ENCODE measurements at places on chromosomes 3 and 15.

DNA sequence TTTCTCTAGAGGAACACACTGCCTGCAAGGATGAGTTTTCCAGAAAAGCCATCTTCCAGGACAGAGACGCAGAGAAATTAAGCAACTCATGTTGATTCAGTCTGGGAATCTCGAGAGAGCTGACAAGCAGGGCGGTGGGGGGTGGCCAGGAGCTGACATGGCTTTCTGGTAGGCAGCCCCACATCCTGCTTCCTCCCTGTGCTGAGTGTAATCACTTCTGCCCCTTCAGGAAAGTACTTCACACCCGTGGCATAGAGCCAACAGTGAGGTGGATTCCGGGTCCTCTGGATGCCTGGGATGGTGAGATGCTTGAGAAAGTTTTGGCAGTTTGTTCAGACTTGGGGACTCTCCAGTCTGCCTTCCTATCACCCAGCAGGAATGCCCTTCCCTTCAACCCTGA is 221.1 kb downstream of the SLCO3A1 start:
- DNase-seq, result no peak

DNA sequence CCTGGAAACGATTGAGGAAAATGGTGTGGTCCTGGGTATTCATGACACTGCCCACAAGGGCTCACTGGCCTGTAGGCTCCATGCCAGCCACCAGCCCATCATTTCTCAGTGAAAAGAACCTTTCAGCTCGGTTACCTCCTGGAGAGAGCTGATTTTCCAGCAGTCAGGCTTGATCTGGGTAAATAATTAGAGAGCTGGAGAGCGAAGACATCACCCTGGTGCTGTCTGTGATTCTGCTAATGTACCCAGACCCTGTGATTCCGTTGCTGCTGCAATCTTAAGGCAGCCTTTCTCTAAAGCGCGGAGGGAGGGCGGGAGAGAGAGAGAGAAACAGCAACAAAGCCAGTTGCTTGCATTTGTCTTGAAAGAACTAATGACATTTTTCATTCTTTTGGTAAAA is 221.9 kb upstream of the TOPAZ1 start:
- no peak for DNase-seq

DNA sequence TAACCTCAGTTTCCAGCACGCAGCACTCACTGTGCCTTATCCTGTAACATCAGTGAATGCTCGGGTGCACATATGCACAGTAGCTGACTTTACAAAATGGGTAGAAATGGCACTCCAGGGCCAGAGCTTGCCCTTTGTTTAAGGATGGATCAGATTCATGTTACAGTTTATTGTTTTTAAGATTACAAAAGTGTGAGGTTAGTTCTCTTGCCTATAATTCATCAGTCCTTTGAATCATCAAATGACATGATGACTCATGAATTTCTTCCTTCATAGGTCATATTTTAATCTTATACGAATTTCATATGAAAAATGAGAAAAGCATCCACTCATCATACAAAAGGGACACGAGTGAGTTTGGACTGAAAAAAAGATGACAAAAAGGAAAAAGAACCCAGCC is 545.3 kb downstream of the GBE1 start:
- DNase-seq, result no peak

DNA sequence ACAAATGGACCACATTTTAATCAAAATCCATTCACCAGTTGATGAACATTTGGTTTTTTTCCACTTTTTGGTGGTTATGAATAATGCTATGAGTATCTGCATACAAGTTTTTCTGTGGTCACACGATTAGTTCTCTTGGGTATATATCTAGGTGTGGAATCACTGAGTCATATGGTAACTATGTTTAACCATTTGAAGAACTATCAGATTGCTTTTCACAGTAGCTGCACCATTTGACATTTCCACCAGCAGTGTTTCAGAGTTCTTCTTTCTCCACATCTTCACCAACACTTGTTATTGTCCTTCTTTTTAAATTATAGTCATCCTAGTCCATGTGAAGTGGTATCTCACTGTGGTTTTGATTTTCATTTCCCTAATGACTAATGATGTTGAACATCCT is 33.3 kb upstream of the ATG7 start:
- DNase-seq, result no peak

- no peak for DNase-seq
Measured at GRCh38 chr3:149917124-149917667, 53.5 kb downstream of the PFN2 start.

DNA sequence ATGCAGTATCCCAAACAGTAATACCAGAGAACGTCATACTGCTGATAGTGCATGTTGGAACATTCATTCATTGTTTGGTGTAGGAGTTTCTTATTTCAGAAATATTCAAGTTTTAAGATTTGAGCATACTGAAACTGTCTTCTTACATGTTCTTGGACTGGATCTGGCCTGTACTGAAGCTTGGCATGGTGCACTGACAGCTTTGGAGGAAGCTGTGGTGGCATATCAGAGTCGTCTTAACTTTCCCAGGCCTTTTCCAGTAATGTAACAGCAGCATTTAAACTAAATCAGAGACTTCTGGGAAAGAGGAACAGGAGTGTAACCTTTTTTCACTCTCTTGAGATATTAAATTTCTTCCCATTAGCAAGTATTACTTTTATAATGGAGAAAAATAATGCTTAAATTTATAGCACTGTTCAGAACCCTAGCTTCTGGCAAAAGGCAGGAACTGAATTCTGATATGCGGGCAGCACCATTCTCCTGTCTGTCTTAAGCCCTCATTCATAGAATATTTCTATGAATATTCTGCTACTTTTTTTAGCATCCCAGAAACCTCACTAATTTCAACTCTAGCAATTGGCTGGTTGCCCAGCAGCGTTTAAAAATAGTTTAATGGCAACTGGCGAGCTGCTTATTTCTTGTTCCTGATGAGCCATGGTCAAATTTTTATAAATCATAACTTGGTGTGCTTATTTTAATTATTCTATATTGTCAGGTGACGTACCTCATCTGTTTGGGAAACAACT is 31.1 kb downstream of the DNAJC13 start:
- no peak for DNase-seq
